ENCODE measurements at places on chromosomes 2 and 18. TPM values are rescaled to one million over a fixed set of nuclear protein-coding genes. Genes with fewer than 3 reads are reported as not detected.

- no peak for DNase-seq
These were observed 27.9 kb upstream of the AGFG1 start for GRCh38 chr2:227443889-227444568.

Gene ACMSD
- not detected for total RNA-seq

Gene MEP1B
- total RNA-seq, result not detected

Gene GALNT3
- total RNA-seq, result 8.0 TPM

Gene RAB27B
- total RNA-seq, result 0.11 TPM

GRCh38 chr2:23321751-23322150 is 63.2 kb upstream of the KLHL29 start:
- DNase-seq, result no peak

Measured in H7 (cell line).